Cerebellar cortex (tissue), 1 donor: ENCODE measurements at places on chromosomes 2 and 18.

DNA sequence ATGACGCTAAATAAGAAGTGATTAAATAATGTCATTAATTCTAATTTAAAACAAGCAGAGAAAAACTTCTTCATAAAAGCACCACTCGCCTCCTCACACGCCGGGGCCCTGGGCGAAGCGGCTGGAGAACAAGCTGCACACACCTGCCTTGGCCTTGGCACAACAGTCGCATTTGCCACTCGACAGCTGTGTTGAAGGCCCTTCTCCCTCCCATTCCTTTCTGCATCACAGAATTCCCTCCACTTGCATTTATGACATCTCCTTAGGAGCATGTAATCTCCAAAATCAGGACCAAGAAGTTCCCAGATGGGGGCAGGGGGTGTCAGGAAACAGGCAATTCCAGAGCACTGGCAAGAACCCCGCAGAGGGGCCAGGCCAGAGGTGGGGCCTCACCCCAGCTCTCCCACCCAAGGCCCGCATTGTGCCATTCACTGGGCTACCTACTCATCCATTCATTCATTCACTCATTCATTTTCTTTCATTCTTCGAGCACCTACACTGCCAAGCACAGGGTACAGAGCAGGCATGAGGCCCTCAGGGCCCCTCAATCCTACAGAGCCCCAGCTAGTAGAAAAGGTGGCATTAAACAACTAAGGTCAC, 6.4 kb downstream of the HDAC4 start:
- DNase-seq: no peak

- DNase-seq: no peak
Observed at GRCh38 chr2:67867735-67868134, 195.1 kb downstream of the C1D start.

DNA sequence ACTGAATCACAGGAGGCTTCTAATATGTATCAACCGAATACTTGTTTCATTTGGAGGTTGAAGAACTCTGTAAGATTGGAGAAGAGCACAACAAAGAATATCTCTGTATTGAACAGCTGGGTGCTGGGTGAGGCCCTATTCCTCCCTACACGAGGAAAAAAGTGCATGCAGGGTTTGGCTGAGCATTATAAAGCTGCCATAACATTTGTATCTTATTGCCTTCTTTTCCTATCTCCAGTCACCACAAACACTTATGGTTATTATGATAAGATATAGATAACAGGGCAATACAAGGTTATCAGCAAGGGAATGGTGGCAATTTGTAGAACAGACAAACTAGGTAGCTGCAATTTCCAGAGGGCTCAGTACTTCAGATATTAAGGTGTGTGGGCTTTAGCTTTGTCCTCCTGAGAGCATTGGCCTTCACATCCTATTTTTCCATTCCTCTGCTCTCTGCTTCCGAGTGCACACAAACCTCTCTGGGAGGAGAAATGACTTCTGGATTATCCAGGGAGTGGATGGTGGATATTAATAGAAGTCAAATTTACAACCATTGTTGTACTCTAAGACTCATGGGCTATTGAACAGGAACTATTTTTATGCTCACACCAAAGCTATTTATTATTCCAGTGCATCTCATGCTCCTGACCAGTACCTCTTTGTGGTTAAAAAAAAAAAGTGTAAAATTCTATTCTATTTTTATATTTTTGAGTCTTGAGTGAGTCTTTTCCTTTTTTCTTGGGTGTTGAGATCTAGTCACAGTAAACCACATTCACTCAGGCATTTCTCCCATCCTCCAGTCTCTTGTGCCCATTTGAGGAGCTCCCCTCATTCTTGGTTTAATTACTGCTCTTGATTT, 248.4 kb downstream of the ETAA1 start:
- DNase-seq: no peak

DNA sequence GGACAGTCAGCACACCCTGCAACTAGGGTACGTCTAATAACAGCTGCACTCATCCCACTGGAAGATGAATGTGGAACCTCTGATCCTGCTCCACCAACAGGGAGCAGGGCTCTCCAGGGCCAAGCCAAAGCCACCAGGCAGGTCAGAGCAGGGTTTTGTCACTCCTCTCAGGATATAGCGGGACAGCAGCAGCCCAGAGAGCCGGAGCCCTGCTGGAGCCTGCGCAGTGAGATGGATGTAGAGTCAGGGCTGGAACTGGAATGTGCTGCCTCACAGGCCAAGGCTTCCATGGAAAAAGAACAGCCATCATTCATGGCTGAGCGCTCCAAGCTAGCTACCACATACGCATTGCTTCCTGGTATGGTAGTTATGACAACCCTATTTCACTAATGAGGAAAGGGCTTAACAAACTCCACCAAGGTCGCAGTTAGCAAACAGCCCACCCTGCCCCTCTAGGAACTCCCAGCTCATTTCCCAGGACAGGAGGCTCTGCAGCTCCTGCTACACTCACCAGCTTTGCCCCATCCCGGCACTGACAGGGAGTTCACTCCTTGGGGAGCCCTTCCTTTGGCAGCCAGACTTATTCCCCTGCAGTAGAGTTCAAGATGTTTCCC, 85.2 kb downstream of the HS1BP3 start:
- no peak for DNase-seq

GRCh38 chr2:206481056-206481455, 37.7 kb downstream of the ADAM23 start:
- peak; percentile 51 for DNase-seq

GRCh38 chr2:240819858-240820606, at the start of gene KIF1A:
Gene KIF1A (minus strand): TSS chr2:240820219. CDS start chr2:240797752, 22,467 bp downstream.
- DNase-seq: peak; percentile 77

DNA sequence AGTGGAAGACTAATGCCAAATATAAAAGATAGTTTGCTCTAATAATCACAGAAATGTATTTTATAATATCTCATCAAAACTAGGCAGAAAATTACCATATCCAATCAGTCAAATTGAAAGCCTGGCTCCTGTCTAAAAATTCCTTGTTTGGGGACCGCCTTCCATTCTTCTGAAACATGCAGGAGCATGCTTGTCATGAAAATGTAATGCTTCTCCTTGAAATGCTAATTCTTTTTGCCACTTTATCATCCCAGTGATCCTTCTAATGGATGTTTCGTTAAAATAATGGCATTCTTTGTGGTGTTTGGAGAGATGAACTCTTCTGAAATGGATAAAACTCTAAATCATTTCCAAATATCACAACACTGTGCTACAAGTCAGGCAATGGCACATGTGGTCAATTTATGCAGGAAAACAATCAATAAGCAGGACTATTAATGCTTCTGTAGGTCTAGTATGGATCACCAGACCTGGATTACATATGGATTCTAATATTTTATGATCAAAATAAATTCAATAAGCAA, 1039.1 kb upstream of the NXPH2 start:
- no peak for DNase-seq

DNA sequence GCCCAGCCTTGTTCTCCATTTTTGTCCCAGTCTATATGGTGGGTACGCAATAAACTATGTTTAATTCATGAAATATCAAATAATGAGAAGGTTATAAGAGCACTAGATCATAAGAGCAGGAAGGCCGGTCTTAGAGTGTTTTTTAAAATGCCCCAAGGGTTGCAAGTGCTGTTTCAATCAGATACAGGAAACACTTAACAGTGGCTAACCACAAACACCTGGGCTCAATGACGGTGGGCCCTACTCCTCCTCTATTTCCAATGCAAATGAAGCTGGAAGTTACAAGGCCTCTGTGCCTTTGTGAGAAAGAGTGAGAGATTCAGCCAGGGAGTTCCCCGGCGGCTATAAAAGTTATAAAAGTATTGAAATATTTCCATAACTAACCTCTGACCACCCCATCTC, 18.9 kb upstream of the WDR33 start:
- no peak for DNase-seq

- DNase-seq: no peak
Observed at GRCh38 chr18:63752636-63753035, 22.6 kb upstream of the SERPINB7 start.

DNA sequence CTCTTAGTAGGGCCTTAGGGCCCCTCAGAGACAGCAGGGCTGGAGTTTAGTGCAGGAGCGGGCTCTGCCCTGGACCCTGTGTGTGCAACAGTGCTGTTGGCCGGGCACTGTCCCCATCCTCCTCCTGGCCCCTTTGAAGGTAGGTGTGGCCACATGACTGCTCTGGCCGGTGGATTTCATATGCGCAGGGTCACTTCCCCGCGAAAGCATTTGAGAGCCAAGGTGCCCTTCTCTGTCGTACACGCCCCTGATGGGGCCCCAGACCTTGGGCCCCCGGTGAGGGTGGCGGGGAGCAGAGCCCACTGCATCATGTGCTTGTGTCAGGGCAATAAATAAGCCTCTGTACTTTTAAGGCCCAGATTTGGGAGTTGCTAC, 15.5 kb downstream of the TMEM177 start:
- no peak for DNase-seq

- no peak for DNase-seq
Observed at GRCh38 chr2:95234286-95234785, 27.0 kb downstream of the ZNF892 start.

GRCh38 chr18:68397241-68398035, 317.5 kb downstream of the TMX3 start:
- DNase-seq: no peak

GRCh38 chr2:17584689-17585088, 44.2 kb downstream of the VSNL1 start:
- DNase-seq: no peak

DNA sequence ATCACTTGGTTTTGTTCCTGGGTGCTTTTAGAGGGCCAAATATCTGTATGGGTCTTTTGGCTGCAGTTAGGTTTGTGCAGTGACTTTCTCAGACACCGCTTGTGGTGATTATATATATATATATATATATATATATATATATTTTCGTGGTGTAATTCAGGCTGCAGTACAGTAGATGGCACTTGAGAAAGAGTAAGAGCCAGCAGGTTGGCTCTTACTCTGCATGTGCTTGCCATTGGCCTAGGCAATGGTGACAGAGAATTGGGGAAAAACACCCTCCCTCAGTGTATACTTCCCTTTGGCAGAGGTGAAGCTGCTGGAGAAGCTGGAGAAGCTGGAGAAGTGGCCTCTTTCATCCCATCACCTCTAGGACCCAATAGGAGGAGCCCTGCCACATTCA, 22.2 kb upstream of the MYL1 start:
- no peak for DNase-seq

GRCh38 chr18:62464266-62464665, 58.6 kb upstream of the ZCCHC2 start:
- no peak for DNase-seq

DNA sequence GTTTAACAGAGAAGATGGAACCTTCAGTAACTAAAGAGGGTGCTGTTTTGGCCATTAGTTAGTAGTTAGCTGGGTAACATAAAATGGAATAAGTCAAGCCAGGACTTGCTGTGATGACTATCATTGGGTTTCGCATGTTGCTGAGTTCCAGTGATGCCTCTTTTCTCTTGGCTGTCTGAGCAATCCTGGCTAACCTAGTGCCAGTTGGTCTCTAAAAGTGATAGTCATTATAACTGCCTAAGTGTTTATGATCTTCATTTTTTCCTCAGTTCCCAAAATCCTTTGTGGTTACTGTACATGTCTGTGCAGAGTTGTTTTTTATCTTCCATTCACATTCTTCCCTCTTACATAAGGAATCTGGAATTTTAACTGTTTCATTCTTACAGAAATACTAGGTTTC, 33.4 kb downstream of the WDR43 start:
- DNase-seq: no peak

DNA sequence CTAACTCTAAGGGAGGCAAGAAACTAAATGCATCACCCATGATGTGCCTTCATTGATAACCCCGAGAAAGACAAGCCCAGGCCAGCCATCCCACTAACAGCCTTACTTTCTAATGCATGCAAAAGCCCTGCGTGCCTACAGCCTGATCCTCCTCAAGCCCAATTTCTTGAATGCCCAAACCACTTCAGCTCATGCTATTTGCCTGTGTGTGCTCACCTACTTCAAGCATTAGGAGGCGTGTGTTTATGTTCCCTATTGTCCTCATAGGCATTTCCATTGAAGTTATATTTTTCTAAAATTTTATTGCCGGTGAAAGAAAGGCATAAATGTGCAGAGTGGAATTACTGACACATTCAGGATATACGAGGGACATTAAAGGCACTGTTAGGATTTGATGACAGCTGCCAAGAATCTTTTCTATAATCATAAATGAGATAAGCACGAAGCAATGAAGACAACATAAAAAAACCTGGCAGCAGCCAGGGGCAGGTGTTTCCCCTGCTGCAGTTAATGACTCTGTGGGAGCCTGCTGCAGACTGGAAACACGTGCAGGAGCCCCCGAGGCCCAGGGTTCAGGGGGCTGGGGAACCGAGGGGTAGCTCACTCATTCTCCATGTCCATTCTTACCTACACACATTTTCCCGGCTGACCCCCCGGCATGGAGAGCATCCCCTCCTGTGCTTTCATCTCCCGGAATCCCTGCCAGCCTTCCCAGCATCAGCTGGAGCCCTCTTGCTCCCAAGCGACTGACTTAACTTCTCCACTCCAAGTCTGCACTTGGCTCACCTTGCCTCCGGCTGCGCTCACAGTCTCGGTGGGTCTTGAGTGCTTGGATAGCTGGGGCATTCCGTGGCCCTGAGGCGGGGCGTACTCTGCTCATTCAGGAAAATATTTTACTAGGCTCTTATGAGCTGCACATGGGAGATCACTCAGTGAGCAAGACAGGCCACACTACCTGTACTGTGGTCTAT, 292.3 kb upstream of the SIX2 start:
- no peak for DNase-seq

DNA sequence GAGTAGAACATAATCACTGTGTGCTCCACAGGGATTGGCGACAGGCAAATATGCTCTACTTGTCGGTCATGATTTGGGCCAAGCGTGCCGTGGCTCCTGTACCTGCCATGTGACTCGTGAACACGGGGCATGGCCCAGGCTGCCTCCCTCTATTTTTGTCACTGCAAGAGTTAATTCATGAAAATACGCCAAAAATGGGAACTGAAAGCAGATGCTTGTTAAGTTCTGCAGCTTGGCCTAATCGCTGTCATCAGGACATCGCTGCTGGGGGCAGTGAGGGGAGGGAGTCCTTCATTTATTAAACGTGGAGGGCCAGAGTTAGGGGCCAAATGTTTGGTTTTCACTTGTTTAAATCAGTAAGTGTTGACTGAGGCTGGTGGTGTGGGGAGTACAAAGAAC, 177.8 kb downstream of the BCL2 start:
- DNase-seq: no peak

- no peak for DNase-seq
Observed at GRCh38 chr2:126858013-126858412, 40.7 kb upstream of the TEX51 start.

DNA sequence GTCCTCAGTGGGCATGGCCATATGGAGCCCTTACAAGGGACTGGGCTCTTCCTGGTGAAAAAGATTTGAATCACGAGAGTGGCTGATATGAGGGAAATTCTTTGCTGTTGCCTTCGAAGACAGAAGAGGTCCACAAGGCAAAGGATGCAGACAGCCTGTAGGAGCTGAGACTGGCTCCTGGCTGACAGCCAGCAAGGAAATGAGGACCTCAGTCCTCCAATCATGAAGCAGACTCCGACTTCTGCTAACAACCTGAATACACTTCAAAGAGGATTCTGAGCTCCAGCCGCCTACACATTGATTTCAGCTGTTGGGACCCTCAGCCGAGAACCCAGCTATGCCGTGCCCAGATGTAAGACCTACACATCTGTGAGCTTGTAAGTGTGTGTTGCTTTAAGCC, 3.0 kb upstream of the ST8SIA5 start:
- peak; percentile 62 for DNase-seq

GRCh38 chr18:55743736-55744135, 155.7 kb upstream of the TCF4 start:
- DNase-seq: no peak
